ENCODE measurements at places on chromosomes 7 and 10. TPM values are rescaled to one million over a fixed set of nuclear protein-coding genes. Genes with fewer than 3 reads are reported as not detected.

TMEM229A gene
- total RNA-seq: not detected

EN2 gene
- total RNA-seq: not detected

COL26A1 gene
- not detected for total RNA-seq

TMEM176B gene
- not detected for total RNA-seq

CYP2C9 gene
- not detected for total RNA-seq

TAS2R4 gene
- total RNA-seq: 1.1 TPM

AGMO gene
- total RNA-seq: not detected

KCND2 gene
- 2.0 TPM for total RNA-seq

GATA3 gene
- total RNA-seq: not detected

OPN4 gene
- not detected for total RNA-seq

DYNC1I1 gene
- total RNA-seq: 2.1 TPM

ZP3 gene
- total RNA-seq: 0.55 TPM

NPY gene
- not detected for total RNA-seq

KCNIP2 gene
- 0.62 TPM for total RNA-seq

CUBN gene
- 0.87 TPM for total RNA-seq

POLR2J gene
- total RNA-seq: 21.7 TPM

IFIT2 gene
- 8.2 TPM for total RNA-seq

MLXIPL gene
- total RNA-seq: not detected

TM9SF3 gene
- 161 TPM for total RNA-seq

SPDYE2 gene
- total RNA-seq: not detected

NACAD gene
- total RNA-seq: 2.4 TPM

LRRC17 gene
- total RNA-seq: 37.5 TPM

SFTPA1 gene
- total RNA-seq: under 0.01 TPM

SPDYE18 gene
- total RNA-seq: not detected

TBXAS1 gene
- not detected for total RNA-seq

LRRC18 gene
- total RNA-seq: not detected

TEX36 gene
- total RNA-seq: not detected

WNT2 gene
- 3.6 TPM for total RNA-seq

AS3MT gene
- 13.7 TPM for total RNA-seq

ATXN7L1 gene
- 8.2 TPM for total RNA-seq

WNT16 gene
- total RNA-seq: 0.87 TPM

HOXA9 gene
- 8.6 TPM for total RNA-seq

CUTC gene
- 30.7 TPM for total RNA-seq

STK31 gene
- total RNA-seq: not detected

ARL3 gene
- 7.2 TPM for total RNA-seq

PKD2L1 gene
- total RNA-seq: under 0.01 TPM

MYL10 gene
- total RNA-seq: not detected

IL2RA gene
- not detected for total RNA-seq

SMO gene
- total RNA-seq: 29.2 TPM

SP4 gene
- 5.1 TPM for total RNA-seq

LHPP gene
- 12.1 TPM for total RNA-seq

CELF2 gene
- total RNA-seq: 11.5 TPM

AKR1C4 gene
- total RNA-seq: not detected

SNCG gene
- 7.5 TPM for total RNA-seq

GPC2 gene
- total RNA-seq: 1.2 TPM

FLNC gene
- 286 TPM for total RNA-seq

All from uterine smooth muscle cell (primary cell).